OCI-M1 (cell line): ENCODE measurements at places on chromosomes 4 and X.

GRCh38 chrX:134985479-134985878 is 5.3 kb upstream of the SMIM10 start:
- DNase-seq, result peak; percentile 33

GRCh38 chr4:166279261-166279660 is 406.2 kb downstream of the TLL1 start:
- DNase-seq, result no peak

DNA sequence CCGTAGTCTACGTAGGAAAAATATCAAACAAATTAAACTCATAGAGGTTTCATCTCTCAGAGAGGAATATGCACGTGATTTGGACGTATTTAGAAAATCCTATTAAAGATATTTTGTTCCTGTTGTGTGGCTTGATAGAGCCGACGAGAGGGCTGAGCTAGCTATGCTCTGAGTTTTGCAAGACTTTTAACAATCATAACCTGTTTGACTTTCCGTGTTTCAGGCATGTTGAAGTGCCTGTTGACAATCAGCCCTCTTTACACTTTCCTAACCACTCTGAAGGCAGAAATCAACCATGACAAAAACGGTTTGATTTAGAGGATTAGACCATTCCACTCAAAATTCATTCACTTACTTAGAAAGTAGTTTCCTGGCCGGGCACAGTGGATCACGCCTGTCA is 297.3 kb downstream of the ASMT start:
- DNase-seq, result no peak

DNA sequence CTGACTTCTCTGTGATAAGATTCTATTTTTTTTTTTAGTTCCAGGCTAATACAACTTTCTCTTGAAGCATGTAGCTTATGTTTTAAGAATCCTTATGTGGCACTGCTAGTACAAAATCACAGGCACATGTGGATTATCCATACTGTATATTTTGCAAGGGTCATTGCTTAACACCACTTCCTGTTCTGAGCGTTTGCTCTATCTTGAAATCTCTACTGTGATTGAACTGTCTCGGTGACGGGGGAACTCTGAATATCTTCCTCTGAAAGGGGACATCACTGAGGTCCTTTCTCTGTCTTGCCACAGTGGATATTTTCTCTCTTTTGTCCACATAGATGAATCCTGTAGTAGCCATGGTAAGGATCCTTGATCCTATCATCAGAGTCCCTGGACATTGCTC is 2.1 kb upstream of the WFS1 start:
- peak; percentile 18 for DNase-seq

DNA sequence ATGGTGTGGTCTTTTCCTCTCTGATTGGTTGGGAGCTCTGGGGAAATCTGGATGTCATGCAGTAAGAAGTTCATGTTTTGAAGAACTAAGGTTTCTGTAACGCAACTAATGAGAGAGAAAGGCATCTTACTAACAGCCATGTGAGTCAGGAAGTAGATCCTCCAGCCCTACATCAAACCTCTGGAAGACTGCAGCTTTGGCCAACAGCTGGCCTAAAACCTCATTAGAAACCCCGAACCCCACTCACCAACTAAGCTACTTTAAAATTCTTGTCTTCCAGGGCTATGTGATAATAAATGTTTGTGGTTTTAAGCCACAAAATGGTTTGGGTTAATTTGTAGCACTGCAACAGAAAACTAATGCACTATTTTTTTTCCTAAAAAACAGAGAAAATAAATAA is 549.0 kb upstream of the GRID2 start:
- no peak for DNase-seq

GRCh38 chrX:45447331-45447730 is 246.7 kb upstream of the DIPK2B start:
- no peak for DNase-seq

GRCh38 chr4:181479141-181479540 is 764.1 kb upstream of the TENM3 start:
- DNase-seq, result no peak

DNA sequence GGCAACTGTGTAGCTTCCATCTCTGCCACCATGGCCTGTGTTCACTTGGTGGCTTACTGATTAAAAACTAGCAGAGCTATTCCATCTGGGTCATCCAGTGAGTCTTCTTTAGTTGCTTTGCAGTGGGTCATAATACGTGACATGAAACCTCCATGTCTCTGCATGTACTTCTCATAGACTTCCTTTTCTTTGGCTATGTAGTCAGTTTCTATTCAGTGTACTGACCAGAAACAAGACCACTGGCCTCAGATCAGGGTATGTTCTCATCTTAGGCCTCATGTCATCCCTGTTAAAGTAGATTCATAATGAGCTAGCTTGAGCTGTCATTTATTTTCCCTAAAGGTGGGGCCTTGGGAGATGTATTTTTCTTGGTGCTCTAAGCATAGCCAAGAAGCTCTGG is 195.2 kb downstream of the CCNG2 start:
- peak; percentile 18 for DNase-seq

DNA sequence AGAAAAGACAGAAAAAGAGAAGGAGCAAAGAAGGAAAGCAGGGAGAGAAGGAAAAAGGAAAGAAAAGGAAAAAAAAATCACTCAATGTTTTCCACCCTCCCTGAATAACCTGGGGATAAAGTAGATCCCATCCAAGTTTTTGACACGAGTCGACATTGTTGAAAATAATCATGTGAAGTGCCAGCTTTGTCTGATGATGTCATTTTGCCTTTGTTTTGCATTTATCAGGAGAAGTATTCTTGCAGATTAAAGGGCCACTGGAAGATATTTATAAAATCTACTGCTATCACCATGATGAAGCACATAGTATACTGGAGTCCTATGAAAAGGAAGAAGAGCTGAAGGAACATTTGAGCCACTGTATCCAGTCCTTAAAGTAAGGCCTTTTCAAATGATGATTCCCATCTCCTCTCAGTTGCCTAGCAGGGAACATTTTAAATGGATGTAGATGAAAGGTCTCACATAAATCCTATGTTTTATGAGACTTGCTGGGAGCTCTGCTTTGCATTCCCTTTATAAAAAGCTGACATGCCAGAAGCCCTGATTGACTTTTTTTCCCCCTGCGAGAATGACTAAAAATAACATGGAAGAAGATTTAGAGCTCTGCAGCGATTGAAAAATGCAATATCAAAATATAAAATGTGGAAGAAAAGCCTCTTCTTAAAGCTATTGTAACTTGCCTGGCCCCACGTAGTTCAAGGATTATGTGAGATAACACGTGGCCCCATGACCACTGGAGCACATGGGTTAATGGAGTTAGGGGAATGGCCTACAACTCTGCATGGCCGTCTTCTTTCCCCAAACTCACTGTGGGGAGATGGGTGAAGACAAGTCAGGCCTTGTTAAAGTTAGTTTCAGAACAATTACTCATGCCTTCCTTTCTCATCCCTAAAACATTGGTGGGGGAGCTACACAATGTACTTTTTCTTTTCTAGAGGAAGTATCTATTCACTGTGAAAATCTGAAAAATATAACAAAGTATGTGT is 77.5 kb downstream of the INTS12 start:
- no peak for DNase-seq

DNA sequence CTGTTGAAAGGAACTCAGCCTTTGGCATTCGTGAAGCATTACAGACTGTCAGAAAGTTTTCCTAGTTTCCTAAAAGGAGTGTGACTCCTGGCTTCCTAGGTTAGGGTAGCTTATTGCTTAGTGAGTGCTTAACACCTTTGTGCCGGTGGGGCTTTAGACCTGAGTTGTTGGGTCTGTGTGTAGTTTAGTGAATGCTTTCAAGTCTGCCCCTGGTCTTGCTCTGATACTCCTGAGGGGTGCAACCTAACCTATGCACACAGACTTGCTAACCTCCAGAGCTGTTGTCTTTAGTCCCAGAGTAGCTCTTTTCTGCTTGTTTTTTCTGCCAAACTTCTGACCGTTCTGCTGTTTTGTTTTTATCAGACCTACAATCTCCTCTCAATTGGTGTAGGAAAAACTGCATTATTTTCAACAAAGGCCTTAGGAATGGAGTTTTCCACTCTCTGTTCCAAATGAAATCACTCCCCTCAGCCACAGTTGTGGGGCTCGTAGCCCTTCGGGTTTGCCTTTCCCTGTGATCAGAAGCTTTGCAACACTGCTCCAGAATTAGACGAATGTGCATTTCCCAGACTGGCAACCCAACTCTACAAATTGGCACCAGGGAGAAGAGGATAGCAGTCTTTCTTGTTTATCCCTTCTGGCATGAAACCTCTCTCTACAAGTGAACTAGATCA is 1399.1 kb upstream of the PCDH7 start:
- DNase-seq, result no peak

DNA sequence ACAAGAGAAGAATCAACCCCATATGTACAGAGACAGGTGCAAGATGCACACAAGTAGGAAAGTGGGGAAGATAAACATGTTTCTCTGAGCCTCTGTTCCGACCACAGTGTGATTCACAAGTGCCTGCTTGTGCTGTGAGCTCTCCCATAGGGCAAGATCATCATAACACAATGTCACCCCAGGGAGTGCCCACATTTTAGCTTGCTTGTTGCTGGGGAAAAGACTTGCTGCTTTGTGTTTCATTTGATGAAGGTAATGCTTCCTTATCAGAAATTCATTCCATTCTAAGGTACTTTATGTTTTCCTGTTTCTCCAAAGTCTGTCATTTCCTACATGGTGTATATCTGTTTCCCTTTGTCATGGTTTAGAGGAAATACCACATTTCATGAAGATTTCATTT is 304.5 kb upstream of the DIPK2B start:
- no peak for DNase-seq

- DNase-seq, result no peak
These were observed 712.4 kb downstream of the IL1RAPL1 start for GRCh38 chrX:29299684-29300083.

GRCh38 chr4:21738821-21739220 is 209.8 kb downstream of the KCNIP4 start:
- DNase-seq, result no peak
